CD8-positive, alpha-beta memory T cell (primary cell): ENCODE measurements at places on chromosomes 12 and 14. TPM values are rescaled to one million over a fixed set of nuclear protein-coding genes. Genes with fewer than 3 reads are reported as not detected.

C14orf132 gene
- total RNA-seq, result 0.61 TPM

NEUROD4 gene
- total RNA-seq, result not detected

PKP2 gene
- 0.40 TPM for total RNA-seq

PPM1H gene
- 0.13 TPM for total RNA-seq

NRXN3 gene
- total RNA-seq, result not detected

COX8C gene
- not detected for total RNA-seq

DBX2 gene
- total RNA-seq, result not detected

MANSC4 gene
- total RNA-seq, result not detected

C1S gene
- total RNA-seq, result 0.64 TPM

SP1 gene
- total RNA-seq, result 61.1 TPM

DNAH10 gene
- total RNA-seq, result 0.09 TPM

AMN gene
- 0.66 TPM for total RNA-seq

TXNDC16 gene
- 4.6 TPM for total RNA-seq

ZC2HC1C gene
- 2.2 TPM for total RNA-seq

NEMP1 gene
- 50.5 TPM for total RNA-seq

LRTM2 gene
- total RNA-seq, result not detected

CHMP4A gene
- 87.6 TPM for total RNA-seq

GRCh38 chr14:33163600-33163999 is 224.9 kb downstream of the NPAS3 start:
- DNase-seq, result no peak

DNA sequence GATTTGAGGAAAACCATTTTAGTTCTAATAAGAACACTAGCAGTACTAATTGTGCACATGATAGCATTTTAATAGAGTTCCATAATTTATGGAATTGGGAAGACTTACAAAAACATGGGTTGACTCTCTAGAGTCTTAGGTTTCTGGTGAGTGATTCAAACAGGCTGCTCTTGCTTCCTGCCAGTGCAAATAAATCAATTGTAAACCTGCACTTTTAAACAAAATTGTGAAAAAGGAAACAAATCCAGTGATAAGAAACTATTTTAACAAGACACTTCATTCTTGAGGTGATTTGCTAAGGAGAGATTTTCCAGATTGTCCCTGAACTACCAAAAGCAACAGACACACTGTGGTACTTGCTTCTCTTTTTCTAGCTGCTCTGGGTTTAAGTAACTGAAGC is 112.2 kb downstream of the CACNA1C start:
- DNase-seq, result no peak

GRCh38 chr12:42361909-42362646 is 36.1 kb downstream of the PPHLN1 start:
- no peak for DNase-seq

DNA sequence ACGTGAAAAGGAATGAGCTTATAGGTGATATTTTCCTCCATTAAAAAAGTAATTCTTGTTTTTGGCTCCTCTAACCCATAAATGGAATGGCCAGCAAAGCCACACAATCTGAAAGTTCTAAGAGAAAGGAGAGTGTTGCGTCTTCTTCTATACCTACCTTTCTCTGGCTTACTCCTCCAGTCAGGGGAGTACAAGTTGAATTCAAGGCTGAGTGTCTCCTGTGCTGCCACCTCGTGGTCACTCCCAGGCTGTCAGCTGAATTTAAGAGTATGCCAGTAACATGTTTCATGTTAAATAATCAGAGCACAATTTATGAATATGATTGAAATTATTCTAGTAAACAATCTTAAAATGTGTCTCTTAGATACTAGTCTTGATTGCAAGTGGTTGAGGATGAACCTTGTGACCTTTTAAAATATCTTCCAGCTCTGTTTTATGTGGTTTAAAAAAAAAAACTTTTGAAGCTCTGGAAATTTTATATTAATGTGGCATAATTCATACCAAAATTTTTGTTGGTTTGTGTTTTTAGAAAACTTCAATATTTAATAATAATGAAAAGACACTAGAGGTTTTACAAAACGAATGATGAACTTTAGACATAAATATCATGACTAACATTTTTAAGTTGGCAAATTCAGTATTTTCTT is 31.7 kb downstream of the PTHLH start:
- peak; percentile 37 for DNase-seq

GRCh38 chr12:109987615-109988014 is 8.6 kb downstream of the GIT2 start:
- no peak for DNase-seq

- DNase-seq, result no peak
These were observed 452 bp downstream of the INHBE start for GRCh38 chr12:57455374-57456144.

GRCh38 chr14:99098199-99098598 is 173.8 kb downstream of the BCL11B start:
- DNase-seq, result no peak

DNA sequence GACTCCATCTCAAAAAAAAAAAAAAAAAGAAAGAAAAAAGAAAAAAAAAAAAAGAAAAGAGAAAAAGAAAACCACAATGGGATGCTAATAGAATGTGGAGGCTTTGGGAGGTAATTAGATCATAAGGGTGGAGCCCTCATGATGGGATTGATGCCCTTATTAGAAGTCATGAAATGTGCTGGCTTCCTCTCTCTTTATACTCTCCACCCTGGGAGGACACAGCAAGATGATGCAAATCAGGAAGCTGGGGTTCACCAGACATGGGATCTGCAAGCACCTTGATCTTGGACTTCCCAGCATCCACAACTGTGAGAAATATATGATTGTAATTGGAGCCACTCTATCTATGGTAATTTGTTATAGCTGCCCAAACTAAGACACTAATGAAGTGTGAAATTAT is 13.4 kb upstream of the DRAM1 start:
- no peak for DNase-seq

DNA sequence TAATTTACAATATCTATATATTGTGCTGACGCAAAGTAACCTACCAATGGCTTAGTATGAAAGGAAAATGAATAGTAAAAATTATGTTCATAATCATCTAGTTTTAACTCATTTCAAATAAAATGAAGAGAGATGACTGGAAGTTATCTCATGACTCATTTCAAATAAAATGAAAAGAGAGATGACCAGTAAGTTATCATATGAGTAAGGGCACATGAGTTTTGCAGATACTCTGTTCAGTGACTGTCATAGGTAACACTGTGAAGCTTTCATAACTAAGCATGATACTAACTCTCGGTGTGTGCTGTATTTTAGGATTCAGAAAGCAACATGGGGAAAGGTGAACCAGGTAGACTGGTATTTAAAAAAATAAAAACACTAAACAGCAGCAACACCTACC is 364.5 kb upstream of the DIO2 start:
- no peak for DNase-seq

DNA sequence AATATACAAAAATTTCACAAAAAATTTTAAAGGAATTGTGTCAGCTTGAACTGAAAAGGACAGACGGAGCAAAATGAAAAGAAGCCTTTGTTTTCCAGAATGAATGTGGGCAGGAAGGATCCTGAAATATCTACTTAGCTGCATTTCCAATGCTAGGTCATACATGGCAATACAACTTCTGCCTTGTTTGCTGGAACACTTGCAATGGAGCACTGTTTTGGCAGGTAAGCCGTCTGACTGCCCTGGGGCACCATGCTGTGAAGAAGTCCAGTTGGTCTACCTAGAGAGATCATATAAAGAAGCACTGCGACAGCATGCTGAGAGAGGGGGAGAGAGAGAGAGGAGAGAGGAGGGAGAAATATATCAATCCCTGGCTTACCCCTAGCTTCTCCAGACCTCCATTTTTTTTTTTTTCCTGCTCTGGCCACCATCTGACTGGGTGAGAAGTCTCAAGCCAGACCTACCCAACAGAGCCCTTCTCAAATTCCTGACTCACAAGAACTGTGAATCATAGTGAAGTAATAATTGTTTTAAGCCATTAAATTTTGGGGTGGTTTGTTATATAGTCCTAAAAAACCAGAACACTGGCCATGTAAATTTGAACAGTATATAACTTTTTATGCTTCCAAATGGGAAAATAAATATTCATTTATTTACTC is 97.1 kb upstream of the PRICKLE1 start:
- DNase-seq, result no peak

- no peak for DNase-seq
These were observed 10.2 kb upstream of the PGF start for GRCh38 chr14:74965486-74966153.

GRCh38 chr14:58428118-58428683 is 682 bp downstream of the KIAA0586 start:
- DNase-seq, result no peak

GRCh38 chr14:68172216-68172615 is 352.6 kb downstream of the RAD51B start:
- no peak for DNase-seq

DNA sequence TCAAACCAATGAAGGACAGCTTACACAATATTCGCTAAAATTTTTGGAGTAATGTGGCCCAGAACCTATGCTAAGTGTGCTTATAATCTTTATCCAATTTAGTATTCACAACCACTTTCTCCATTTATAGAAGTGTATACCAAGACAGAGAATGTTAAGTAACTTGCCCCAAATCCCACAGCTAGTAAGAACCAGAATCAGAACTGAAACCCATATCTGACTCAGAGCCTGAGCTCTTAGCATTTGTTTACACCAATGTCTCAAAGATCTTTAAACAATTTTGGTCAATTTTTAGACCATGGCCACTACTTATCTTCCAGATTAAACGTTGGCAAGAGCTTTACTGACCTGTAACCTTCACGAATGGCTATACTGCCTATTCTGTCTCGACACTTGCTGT is 53.0 kb downstream of the PAPLN start:
- no peak for DNase-seq

DNA sequence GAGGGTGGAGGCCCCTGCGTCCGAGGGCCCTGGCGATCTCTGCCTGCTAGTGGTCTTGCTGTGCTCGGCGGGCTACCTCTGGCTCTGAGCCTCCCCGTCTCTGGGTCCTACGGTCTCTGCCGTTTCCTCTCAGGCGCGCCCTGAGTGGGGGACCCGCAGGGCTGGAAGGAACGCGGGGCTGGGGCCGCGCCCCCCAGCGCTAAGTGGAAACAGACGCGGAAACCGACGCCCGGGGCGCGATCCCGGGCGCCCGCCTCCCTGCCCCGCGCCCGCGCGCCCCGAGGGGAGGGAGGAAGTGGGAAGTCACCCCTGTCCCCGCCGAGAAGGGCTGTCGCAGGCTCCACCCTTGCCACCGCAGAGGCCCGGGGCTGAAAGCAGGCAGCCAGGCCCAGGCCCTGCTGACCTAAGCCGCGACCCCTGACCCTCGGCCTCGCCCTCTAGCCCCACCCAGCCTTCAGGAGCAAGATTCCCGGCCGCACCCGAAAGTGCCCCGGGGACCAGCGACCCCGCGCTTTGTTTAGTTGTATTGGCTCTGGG is 831 bp downstream of the CRIP1 start:
- DNase-seq, result peak; percentile 70

DNA sequence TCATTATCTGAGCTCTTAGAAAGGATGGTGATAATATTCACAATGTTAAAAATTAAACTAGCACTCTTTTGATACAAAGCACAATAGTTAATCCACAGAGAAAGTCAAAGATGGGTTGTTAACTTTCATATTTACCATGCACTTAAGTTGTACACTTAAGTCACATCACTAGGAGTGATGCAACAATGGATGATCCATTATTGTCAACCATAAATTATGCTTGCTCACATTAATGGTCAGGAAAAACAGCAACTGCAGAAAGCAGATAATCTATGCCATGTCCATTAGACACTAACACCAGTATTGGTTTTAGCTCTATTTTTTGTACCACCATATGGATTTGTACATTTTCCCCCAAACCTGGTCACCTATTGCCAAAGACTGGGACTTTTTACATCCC is 195.5 kb downstream of the FOXA1 start:
- no peak for DNase-seq

DNA sequence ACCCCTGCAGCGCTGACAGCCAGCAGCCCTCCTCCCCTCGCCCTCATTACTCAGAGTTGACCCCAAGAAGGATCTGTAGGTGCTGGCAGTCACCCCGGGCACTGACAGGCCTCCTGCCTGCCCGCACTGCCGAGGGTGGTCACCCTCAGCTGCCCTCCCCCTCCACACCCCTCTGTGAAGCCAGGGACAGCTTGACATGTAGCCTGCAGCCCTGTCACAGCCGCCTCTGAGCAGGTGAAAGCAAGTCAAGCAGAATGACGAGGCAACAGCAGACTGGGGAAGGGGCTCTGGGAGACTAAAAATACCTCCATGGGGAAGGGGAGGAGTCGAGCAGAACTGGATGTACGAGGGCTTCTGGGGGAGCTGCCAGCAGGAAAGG is 178.1 kb downstream of the DPF3 start:
- DNase-seq, result no peak

GRCh38 chr12:25054076-25054782 is 105.3 kb upstream of the BCAT1 start:
- no peak for DNase-seq

DNA sequence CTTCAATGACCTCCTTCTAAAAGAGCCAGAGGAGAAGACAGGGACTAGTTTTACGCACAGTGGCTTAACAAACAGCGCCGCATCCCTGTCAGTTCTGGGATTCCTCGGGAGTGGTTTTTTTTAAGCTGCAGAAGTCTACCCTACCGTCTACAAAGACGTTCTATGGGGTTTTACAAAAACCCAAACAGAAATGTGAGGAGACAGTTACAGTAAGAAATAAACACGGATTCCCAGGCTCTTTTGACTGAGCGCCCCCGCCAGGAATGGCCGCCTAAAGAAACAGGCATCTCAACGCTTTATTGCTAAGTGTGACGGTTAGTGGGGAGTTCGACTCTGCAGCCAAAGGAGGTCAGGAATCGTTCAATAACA is 484 bp downstream of the ALKBH1 start:
- peak; percentile 3 for DNase-seq

GRCh38 chr14:92922883-92923743 is at the start of gene CHGA:
Gene CHGA, plus strand, starts transcription at chr14:92923150. Its CDS starts 210 bp downstream, at chr14:92923360.
- DNase-seq, result peak; percentile 16

- DNase-seq, result no peak
These were observed 625 bp upstream of the ABHD12B start for GRCh38 chr14:50871228-50871627.

GRCh38 chr14:92990456-92991430 is 67.8 kb downstream of the CHGA start:
- DNase-seq, result no peak

DNA sequence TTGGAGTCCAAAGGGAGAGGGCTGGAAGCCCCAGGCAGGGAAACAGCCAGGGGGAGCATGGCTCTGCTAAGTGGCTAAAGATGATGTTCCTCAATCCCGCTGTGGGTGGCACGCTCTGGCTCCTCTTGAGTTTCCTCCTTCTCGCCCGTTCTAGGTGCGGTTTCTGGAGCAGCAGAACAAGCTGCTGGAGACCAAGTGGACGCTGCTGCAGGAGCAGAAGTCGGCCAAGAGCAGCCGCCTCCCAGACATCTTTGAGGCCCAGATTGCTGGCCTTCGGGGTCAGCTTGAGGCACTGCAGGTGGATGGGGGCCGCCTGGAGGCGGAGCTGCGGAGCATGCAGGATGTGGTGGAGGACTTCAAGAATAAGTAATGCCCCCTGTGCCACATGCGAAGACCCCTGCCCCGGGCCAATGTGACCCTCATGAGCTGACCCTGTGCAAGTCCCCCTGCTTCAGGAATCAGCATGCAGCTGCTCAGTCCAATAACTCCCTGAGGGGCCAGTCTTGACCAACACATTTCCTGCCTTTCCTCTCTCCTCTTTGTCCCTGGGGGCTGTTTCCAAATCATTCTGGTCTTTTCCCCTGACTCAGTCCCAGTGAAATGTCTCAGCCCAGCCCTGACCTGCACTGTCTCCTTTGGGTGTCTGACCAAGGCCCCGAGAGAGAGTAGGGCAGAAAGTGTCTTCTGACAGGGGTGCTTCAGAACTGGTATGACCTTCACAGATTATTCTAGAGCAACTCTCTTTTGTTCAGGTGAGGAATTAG is 2.1 kb downstream of the KRT7 start:
- DNase-seq, result no peak

GRCh38 chr14:100448376-100448775 is 125.2 kb downstream of the SLC25A47 start:
- DNase-seq, result no peak
